Choroid plexus epithelial cell (primary cell): ENCODE measurements at places on chromosomes 16 and 17.

GRCh38 chr16:81140930-81141780, 45.0 kb upstream of the GCSH start:
- peak; percentile 11 for DNase-seq

DNA sequence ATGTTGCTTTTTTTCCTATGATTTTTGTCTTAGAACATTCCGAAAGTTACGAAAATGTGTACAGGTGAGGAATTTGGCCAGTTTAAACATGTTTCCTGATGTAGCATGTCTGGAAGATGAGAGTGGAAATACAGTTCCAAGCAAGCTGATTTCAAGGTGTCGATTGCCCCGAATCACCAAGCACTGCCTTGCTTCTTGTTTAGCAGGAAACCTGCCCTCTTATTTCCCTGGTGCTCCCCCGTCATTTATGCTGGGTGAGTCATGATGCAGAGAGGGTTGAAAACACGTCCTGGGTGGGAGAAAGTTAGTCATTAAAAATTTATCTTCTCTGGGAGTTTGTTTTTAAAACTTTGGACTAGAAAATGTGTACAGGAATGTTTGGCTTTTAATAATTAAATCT, 608.6 kb upstream of the EEF2KMT start:
- DNase-seq: no peak

DNA sequence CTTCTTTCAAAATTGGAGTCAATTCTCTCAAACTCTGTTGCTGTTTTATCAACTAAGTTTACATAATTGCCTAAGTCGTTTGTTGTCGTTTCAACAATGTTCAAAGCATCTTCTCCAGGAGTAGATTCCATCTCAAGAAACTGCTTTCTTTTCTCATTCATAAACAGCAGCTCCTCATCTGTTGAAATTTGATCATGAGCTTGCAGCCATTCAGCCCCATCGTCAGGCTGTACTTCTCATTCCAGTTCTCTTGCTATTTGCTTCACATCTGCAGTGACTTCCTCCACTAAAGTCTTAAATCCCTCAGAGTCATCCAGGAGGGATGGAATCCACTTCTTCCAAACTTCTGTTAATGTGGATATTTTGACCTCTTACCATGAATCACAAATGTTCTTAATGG, 230.6 kb downstream of the IRF8 start:
- peak; percentile 24 for DNase-seq

- DNase-seq: peak; percentile 46
Measured at GRCh38 chr17:32191306-32191705, 49.0 kb downstream of the RHOT1 start.

DNA sequence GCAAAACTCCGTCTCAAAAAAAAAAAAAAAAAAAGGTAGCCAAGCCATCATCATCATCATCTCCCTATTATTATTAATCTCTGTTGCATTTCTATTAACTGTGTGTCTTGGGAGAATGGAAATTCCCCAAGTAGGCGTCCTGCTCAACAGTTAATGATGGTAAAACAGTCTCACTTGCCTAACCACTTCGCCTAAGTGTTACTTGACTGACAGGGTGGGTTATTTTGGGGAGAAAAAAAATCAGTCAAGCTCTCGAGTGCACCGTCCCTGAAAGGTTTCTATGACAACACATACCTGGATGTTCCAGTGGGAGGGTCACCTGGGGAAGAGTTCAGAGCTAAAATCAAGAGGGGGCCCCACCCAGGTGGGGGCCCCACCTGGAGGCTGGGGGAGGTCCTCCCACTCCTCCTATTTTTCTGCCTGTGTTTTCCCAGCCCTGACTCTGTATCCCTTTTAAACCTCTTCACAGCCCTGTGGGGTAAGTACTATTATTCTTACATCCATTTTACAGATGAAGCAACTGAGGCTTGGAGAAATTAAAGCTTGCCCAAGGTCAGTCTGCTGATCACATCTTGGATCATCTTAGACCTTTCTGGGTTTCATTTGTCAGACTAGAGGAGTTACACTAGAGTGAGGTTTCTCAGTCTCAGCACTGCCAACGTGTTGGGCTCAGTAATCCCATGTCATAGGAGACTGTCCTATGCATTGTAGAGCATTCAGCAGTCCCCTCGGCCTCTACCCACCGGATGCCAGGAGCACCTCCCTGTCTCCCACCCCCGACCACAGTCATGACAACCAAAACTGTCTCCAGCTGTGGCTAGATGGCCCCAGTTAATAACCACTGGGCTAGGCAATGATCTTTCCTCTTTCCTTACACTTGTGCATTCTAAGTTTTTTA, 11.0 kb upstream of the ABAT start:
- DNase-seq: no peak

DNA sequence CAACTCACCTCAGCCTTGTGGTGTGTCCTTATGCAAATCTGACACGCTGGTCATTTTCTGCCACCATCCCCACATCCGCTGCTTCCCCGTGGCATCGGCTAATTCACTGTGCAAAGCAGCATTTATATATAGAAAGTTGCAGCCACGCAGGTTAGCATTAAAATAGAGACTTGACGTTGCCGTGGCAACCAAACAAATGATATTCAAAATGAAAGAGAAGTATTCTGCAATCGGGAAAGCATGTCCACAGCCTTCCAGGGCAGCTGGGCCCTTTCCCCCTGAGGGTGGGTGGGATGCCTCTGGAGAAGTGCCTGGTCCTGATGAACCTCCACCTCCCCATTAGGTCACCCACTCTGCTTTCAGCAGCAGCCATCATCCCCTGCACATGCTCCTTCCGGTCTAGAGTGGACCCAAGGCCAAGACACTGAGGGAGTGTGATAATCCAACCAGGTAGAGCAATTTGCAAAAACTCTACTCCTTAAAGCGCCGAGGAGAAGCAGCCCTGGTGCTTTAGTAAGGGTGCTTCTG, 138.7 kb downstream of the GAS7 start:
- peak; percentile 10 for DNase-seq

GRCh38 chr16:27618606-27619327, 68.8 kb downstream of the KATNIP start:
- peak; percentile 24 for DNase-seq

- DNase-seq: peak; percentile 85
Measured at GRCh38 chr17:8225813-8226535, 15.6 kb upstream of the AURKB start.

- no peak for DNase-seq
Measured at GRCh38 chr16:79186196-79186595, 414.3 kb downstream of the MAF start.

DNA sequence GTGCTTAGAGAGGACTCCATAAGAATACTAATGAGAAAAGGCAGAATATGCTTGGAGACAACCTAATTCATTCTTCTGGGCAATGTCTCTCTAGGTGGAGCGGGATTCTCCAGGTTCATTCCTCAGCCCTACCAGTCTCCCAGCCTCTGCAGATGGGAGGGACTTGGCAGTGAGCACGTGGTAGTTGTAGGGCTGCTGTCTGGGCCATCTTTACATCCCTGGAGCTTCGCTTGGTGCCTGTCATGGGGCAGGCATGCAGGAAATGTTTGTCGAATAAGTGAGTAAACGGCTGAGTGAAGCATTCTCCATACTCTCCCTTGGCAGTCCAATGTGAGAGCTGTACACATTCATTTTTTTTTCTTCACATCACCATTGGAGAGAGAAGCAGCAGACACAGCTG, 387.5 kb downstream of the UTP18 start:
- DNase-seq: no peak

DNA sequence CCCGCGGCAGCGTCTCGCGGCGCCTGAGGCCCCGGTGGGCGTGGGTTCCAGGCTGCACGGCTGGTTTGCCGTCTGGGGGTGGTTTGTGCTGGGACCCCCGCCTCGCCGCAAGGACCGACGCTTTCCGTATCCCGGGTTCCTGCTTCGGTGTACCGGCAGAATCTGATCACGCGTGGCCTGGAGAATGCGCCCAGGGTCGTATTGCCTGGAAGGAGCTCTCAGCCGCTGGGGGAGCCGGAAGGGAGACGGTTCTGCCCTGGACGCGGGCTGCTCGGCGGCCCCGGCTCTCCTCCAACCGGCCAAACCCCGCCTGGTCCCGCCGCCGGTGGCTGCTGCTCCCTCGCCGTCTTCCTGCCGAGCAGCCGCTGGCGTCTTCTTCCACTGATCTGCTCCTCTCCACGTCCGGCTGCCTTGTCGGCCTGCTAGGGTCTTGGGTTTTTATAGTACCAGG, 39.8 kb downstream of the ZNF778 start:
- DNase-seq: peak; percentile 21

DNA sequence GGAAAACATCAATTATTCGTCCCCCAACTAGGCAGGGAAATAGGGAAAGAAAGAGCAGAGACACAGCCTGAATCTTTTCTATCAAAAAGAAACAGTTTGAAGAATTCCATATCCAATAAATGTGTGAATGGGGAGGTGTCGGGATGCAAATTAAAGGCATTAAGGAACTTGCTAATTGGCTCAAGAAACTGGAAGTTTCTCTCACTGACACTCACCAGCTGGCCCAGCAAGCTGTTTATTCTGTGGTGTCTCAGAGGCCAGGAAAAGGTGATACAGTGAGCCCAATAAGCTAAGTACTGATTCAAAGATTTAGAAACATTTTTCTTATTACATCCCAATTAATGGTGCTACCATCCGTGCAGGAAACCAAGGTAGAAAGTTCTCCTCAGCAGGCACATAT, 104.4 kb upstream of the CLEC3A start:
- DNase-seq: no peak

DNA sequence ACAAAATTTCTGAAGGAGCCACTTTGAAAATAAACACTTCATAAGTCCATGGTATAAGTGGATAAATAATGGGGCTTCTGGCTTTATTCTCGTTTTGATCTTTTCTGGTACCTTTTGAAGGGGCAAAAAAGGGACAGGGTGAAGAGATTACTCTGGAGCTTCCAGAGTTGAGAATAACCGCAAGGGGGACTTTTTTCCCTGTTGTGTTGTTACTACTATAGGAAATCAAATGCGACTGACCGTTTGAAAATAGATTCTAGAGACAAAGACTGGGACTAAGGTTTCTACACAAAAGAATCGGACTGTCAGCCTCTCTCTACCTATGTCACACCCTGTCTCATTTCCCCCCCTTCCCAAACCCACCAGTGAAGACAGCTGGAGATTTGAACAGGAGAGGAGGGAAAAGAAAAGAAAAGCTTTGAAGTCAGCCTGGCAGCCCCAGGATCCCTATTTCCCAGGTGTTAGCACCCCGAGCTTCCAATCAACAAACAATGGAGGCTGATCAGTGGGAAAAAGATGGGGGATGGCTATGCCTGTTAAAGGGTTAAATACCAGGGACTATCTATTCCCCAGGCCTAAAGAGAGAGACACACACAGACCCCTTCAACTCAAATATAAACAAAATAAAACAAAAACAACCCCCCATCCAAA, 8.4 kb downstream of the HOXB4 start:
- no peak for DNase-seq

GRCh38 chr17:74018115-74018514, 185.4 kb upstream of the RPL38 start:
- DNase-seq: no peak

- DNase-seq: peak; percentile 81
Measured at GRCh38 chr16:84839956-84840355, 20.2 kb downstream of the CRISPLD2 start.

DNA sequence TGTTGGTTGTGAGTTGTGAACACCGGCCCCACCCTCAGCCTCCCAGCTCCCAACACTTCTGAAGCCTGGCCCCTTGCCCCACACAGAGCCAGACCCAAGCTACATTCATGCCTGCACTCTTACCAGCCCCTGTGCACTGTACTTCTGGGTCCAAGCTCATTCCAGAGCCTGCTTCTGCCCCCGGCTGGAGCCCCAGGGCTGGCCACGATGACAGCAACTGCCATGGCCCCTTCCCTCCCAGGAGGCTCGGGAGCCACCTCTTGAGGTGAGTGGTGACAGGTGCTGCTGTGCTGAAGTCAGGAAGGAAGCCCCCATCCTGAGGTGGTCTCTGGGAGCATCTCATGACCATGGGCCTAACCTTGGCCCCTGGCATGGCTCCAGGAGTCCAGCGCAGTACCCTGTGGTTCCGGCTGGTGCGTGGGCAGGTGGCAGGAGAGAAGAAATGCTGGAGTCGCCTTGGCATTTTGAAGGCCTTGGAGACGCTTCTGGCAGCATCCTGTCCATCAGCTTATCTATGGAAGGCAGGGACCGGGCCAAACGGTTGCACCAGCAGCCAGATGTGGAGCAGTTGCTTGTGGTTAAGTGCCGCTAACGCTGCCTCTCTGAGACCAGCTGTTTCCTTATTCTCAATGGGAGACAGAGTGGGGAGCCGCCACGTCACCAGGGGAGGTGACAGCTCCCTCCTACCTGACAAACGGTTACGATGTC, 3.9 kb upstream of the CDT1 start:
- DNase-seq: no peak

DNA sequence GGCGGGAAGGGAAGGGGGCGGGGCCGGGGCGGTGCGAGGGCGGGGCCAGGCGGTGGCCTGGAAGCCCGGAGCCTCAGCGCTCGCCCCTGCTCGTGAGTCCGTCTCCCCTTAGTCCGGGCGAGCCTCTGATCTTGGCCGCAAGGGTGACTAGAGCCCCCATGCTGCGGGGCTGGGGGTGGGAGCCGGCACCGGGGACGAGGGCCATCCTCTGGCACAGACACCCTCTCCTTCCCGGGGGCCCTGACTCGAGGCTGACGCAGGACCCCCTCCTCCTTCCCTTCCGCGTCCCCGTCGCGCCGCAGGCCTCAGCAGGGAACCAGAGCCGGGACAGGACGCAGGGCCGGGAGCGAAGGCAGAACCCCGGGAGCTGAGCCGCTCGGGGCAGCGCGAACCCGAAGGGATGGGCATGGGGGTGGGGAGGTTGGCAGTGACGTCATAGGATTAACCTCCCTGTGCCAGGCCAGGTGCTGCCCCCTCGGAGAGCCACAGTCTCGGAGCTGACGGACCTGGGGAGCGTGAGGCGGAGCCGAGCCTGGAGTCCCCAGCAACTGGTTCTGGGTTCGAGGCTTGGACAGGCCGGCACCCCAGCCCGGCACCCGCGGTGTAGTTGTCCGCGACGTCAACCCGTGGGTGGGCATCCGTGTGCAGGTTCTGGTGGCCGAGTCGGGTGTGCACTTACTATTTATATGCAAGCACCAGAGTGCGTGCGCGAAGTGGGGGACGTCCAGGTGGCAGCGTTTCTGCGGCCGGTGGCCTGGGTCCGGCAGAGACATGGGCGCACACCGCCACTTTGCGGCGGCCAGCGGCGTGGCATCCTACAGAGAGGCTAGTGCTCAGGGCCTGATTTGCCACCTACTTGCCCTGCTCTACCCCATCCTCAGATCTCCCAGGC, 503 bp upstream of the PLCD3 start:
- DNase-seq: peak; percentile 81

GRCh38 chr17:35187481-35187880, 6.7 kb downstream of the SLC35G3 start:
- no peak for DNase-seq
